WTC11 (cell line): ENCODE measurements at places on chromosomes 13 and 19.

DNA sequence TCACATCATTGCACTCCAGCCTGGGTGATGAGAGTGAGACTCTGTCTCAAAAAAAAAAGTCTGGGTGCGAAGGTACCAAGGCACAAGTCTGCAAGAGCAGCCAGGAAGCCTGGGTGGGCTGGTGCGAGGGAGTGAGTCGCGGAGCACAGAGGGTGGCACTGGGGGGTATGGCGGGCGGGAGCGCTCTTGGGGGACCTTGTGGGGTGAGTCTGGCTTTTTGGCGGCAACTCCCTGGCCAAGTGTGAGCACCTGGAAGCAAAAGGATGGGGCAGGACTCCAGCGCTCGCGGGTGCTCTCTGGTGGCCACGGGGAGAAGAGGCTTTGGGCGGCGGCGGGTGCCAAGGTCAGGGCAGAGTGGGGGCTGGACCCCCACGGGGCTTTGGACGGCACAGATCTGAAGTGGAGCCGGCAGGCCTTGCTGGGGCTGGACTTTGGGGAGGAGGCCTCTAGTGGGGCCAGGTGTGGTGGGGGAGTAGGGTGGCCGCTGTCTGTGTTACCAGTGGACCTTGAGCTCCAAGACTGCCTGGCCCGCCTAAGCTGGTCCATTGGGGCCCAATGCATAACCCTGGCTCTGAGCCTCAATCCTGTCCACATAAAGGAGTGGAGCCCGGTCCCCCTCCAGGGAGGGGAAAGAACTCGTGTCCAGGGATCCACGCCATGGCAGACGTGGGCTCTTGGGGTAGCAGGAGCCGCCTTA, 1.6 kb downstream of the P2RY11 start:
- H3K27me3 ChIP-seq: no peaks in the 10 kb centered on the region
- no peak overlapping the region for H3K27ac ChIP-seq
- peak; percentile 86 for DNase-seq
- H3K4me3 ChIP-seq: no peak overlapping the region
- H3K4me1 ChIP-seq: peaks cover 7% of the 10 kb centered on the region; the same call in 1 of the 2 replicates
- peaks cover 40% of the 10 kb centered on the region for H3K36me3 ChIP-seq

DNA sequence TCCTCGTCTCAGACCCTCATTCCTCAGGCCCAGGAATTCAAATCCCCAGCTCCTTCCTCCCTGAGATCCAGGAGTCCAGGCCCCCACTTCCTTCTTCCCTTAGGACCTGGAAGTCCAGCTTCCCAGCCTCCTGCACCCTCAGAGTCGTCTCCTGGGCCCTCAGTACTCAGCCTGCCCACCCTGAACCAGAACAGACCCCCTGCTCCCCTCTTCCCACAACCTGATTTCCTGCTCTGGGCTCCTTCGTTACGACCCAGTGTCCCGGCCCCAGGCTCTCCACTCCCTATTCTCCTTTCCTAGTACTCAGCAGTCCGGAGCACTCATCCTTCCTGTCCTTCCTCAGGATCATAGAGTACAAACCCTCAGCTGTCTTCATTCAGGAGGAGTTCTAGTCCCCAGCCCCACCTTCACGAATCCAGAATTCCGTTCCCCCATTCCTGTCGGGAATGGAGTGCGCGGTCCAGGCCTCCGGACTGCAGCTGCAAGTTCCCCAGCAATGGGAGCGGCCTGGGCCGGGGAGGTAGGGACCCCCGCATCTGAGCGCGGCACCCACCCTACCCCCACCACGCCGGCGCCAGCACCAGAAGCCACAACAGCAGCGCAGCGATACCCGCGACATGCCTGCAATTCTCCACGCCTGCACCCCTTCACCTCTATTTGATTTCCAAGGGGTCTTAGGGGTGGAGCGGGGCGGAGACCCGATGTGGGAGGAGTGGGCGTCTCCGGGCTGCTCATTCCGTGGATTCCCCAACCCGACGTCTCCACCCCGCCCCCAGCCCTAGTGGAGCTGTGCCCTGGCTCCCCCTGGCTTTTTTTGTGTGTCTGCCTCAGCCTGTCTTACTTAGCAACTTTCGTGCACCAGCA, 12.7 kb downstream of the EGLN2 start:
- peaks cover 37% of the 10 kb centered on the region for H3K27me3 ChIP-seq
- H3K36me3 ChIP-seq: peaks cover 11% of the 10 kb centered on the region
- peak; percentile 52 for DNase-seq
- peak overlapping the region; percentile 89 for H3K4me3 ChIP-seq

GRCh38 chr13:26965952-26966700, 205.5 kb downstream of the USP12 start:
- H3K27me3 ChIP-seq: no peaks in the 10 kb centered on the region
- H3K4me3 ChIP-seq: no peak overlapping the region
- no peak for DNase-seq
- peaks cover 10% of the 10 kb centered on the region for H3K4me1 ChIP-seq
- no peak overlapping the region for H3K27ac ChIP-seq

GRCh38 chr19:19448238-19448544, 42.7 kb downstream of the GATAD2A start:
- H3K36me3 ChIP-seq: peaks cover 4% of the 10 kb centered on the region; the same call in 1 of the 2 replicates
- H3K27ac ChIP-seq: no peak overlapping the region; the same call in 1 of the 2 replicates
- no peaks in the 10 kb centered on the region for H3K27me3 ChIP-seq
- peaks cover 63% of the 10 kb centered on the region for H3K4me1 ChIP-seq

GRCh38 chr13:25901460-25902376, 150.1 kb downstream of the SHISA2 start:
- no peak overlapping the region for H3K4me3 ChIP-seq
- peaks cover 28% of the 10 kb centered on the region for H3K27me3 ChIP-seq
- H3K4me1 ChIP-seq: peaks cover 9% of the 10 kb centered on the region

- H3K27ac ChIP-seq: no peak overlapping the region; the same call in 1 of the 2 replicates
- H3K4me1 ChIP-seq: peaks cover 27% of the 10 kb centered on the region
- H3K27me3 ChIP-seq: no peaks in the 10 kb centered on the region; the same call in 1 of the 2 replicates
These were observed 119.5 kb downstream of the TM9SF2 start for GRCh38 chr13:99620806-99621205.

DNA sequence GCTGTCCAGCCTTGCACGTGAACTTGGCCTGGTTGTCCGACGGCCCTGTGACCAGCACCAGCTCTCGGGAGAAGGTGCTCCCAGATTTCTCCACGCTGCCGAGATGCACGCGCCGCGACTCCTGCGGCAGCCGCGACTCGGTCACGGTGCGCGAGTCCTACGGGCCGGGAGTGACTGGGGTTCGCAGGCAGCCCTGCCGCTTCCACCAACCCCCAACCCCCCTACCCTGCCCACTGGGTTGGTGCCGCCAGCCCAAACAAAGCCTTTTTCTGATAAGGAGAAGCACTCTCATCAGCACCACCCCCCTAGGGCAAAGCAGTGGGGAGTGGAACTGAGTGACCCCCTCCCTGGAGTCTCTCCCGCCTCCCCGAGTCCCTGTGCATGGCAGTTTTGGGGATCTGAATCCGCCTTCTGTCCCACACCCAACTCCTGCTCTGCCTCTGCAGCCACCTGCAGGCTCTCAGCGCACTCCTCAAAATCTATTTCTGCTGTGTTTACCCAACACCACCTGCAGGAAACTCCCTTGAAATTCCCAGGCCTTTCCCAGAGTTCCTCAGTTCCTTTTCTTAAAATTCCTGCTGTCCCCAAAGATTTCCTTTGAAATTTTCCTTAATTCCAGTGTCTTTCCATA, 6.2 kb downstream of the NPHS1 start:
- no peak overlapping the region for H3K27ac ChIP-seq
- H3K36me3 ChIP-seq: no peaks in the 10 kb centered on the region
- peaks cover 26% of the 10 kb centered on the region for H3K4me1 ChIP-seq
- H3K27me3 ChIP-seq: peaks cover 96% of the 10 kb centered on the region
- DNase-seq: peak; percentile 34
- peak overlapping the region; percentile 76 for H3K4me3 ChIP-seq

GRCh38 chr19:22945560-22945959, 57.4 kb downstream of the ZNF728 start:
- no peaks in the 10 kb centered on the region for H3K4me1 ChIP-seq
- H3K36me3 ChIP-seq: peaks cover 47% of the 10 kb centered on the region
- peaks cover 14% of the 10 kb centered on the region for H3K27me3 ChIP-seq
- no peak for DNase-seq
- no peak overlapping the region for H3K27ac ChIP-seq

GRCh38 chr19:48330012-48330681, 4.8 kb downstream of the EMP3 start:
- peak; percentile 91 for DNase-seq
- no peaks in the 10 kb centered on the region for H3K36me3 ChIP-seq
- peaks cover 46% of the 10 kb centered on the region for H3K4me1 ChIP-seq
- peaks cover 38% of the 10 kb centered on the region for H3K27me3 ChIP-seq
- H3K27ac ChIP-seq: peak overlapping the region; percentile 89

DNA sequence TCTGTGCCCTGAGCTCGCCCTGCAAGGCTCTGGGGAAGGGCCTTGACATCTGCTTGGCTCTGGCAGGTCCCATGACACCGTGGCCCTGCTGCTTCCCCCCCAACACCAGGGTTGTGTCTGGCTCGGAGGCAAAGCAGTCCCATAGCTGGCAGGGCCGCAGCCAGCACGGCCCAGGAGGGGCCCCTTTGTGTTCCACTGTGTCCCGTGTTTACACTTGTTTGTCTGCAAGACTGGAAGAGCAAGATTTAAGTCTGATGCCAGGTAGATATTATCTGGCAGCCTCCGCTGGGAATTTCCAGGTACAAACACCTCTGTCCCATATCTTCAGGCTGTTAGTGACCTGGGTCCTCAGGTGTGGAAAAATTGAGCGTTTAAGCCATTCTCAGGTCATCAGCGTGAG, 44.3 kb downstream of the MCF2L start:
- peak overlapping the region; percentile 72 for H3K27ac ChIP-seq
- H3K4me3 ChIP-seq: no peak overlapping the region
- DNase-seq: no peak
- peaks cover 3% of the 10 kb centered on the region; the same call in 1 of the 2 replicates for H3K36me3 ChIP-seq
- H3K4me1 ChIP-seq: no peaks in the 10 kb centered on the region

DNA sequence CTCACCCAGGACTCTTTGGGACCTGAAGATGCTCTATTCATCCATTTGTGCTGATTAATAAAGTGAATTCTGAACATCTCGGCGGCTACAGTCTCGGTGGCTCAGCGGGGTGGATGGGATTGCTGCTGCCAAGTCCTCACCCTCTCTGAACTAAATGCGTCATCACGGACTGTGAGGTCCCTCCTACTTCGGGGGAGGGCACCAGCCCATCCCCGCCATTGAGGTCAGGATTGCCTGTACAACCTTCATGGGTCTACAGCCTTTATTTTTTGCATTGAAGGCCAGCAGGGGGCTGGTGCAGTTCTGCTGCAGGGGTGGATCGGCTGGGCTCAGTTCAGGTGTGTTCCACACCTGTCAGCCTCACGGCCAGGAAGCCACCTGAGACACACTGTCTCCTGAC, 181.8 kb downstream of the COL4A1 start:
- H3K27ac ChIP-seq: no peak overlapping the region
- H3K36me3 ChIP-seq: no peaks in the 10 kb centered on the region
- H3K27me3 ChIP-seq: peaks cover 6% of the 10 kb centered on the region
- peaks cover 30% of the 10 kb centered on the region for H3K4me1 ChIP-seq

DNA sequence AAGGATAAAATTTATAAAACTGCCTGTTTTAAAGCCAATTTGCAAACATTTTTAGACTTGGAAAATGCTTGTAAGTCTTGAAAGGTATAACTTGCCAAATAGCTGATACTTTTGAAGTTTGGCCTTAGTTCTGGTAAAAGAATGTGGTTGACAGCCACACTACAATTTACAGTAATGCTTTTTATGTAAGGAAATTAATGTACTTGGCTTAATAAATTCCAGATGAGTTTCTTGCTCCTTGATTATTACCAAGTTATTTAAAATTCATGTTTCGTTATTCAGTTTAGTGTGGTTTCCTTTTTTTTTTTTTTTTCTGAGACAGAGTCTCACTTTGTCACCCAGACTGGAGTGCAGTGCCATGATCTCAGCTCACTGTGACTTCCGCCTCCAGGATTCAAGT, 14.9 kb downstream of the LMO7 start:
- H3K27ac ChIP-seq: no peak overlapping the region
- H3K27me3 ChIP-seq: no peaks in the 10 kb centered on the region
- no peak for DNase-seq
- H3K4me3 ChIP-seq: no peak overlapping the region

DNA sequence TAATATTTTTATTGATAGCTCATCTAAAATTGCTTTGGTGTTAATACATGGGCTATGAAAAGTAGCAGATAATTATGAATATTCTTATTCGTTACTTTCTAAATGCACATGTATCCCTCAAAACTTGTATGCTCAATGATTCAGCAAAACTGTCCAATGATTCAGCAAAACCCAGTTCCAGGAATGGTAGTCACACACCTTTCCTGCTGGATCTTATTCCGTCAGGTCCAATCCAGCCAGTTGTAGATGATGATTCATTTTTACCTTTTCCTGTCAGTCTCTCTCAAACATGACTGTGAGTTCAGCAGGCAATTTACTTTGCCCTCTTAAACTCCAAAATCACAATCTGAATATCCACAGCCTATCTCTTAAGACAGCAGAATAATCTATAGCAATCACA, 1082.6 kb downstream of the EFNB2 start:
- no peak for DNase-seq
- no peak overlapping the region for H3K27ac ChIP-seq
- H3K36me3 ChIP-seq: no peaks in the 10 kb centered on the region
- H3K4me3 ChIP-seq: no peak overlapping the region
- no peaks in the 10 kb centered on the region for H3K4me1 ChIP-seq

DNA sequence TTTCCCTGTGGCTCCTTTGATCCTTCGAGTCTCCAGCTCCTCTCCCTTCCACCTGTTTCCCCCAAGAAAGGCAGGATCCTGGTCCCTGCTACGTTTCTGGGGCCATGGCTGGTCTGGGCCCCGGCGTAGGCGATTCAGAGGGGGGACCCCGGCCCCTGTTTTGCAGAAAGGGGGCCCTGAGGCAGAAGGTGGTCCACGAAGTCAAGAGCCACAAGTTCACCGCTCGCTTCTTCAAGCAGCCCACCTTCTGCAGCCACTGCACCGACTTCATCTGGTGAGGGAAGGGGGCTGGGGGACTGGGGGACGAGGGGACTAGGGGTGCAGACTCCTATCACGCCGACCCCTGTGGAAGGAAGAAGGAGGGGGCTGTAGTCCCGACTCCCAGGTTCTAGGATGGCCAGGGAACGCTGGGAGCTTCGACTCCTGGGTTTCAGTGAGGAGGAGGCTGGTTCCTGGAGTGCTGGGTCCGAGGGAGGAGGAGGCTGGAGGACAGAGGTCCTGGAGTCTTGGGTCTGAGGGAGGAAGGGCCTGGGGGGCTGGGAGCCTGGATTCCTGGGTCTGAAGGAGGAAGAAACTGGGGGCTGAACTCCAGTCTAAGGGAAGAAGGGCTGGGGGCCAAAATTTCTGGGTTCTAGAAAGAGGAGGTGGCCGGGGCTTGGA, 524 bp downstream of the PRKCG start:
- H3K27me3 ChIP-seq: peaks cover 14% of the 10 kb centered on the region
- H3K4me1 ChIP-seq: peaks cover 17% of the 10 kb centered on the region
- peak; percentile 16 for DNase-seq
- H3K4me3 ChIP-seq: no peak overlapping the region; the same call in 1 of the 2 replicates
- H3K36me3 ChIP-seq: peaks cover 5% of the 10 kb centered on the region; the same call in 1 of the 2 replicates
